ENCODE measurements at places on chromosomes 16 and 17.
A peak's percentile ranks its signal among the peaks of the same experiment; 100 is the strongest.

- DNase-seq, result no peak
Measured at GRCh38 chr17:43044024-43044423, 19.0 kb downstream of the RND2 start.

- no peak for DNase-seq
Measured at GRCh38 chr16:67283826-67284555, 4.7 kb downstream of the PLEKHG4 start.

DNA sequence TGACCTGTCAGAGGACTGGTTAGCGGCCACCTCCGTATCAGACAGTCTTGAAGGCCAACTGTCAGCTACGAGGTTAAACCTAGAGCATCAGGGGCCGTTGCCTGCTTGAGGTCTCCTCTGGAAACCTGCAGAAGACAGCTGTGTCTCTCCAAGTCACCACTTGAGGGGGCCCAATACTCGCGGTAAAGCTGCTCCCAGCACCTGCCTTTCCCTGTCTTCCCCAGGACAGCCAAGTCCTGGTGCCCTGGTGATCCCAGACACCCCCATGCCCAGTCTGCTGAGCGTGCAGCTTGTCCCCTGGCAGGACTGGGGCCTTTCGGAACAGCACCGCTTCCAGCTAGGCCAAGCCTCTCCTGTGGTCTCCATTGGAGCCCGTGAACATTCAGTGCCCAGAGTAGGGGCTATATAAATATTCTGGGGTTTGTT is 80.1 kb downstream of the DNAH17 start:
- peak; percentile 76 for DNase-seq

DNA sequence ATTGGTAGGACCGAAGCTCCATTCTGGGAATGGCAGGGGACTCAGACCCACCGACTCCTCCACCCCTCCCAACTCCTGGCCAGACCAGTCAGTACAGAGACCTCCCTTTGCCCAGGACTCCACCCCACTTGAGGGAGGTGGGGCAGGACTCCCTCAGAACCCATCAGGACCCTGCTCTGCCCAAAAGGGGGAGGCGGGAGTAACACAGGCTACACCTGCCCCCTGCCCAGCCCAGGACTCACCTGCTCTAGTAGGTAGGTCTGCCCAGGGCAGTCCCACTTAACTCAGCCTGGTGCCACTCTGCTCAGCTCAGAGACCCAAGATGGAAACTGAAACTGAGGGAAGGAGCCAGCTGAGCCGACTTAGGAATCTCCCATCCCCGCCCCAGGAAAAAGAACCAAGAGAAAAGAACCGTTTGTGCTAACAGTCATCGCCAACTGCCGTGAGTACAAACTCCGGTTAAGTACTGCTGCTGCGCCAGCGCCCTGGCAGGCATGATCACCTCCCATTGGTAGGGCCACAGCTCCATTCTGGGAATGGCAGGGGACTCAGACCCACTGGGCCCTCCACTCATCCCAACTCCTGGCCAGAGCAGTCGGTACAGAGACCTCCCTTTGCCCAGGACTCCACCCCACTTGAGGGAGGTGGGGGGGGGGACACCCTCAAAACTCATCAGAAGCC is 503 bp downstream of the DHX58 start:
- DNase-seq, result peak; percentile 17

GRCh38 chr17:81471818-81472456 is 40.7 kb downstream of the ACTG1 start:
- DNase-seq, result no peak

- no peak for DNase-seq
Measured at GRCh38 chr17:31595666-31596381, 204.3 kb downstream of the RAB11FIP4 start.

- DNase-seq, result no peak
Measured at GRCh38 chr17:14748036-14748710, 447.3 kb downstream of the HS3ST3B1 start.

- DNase-seq, result peak; percentile 73
Measured at GRCh38 chr17:46192439-46193150, 634 bp downstream of the KANSL1 start.

DNA sequence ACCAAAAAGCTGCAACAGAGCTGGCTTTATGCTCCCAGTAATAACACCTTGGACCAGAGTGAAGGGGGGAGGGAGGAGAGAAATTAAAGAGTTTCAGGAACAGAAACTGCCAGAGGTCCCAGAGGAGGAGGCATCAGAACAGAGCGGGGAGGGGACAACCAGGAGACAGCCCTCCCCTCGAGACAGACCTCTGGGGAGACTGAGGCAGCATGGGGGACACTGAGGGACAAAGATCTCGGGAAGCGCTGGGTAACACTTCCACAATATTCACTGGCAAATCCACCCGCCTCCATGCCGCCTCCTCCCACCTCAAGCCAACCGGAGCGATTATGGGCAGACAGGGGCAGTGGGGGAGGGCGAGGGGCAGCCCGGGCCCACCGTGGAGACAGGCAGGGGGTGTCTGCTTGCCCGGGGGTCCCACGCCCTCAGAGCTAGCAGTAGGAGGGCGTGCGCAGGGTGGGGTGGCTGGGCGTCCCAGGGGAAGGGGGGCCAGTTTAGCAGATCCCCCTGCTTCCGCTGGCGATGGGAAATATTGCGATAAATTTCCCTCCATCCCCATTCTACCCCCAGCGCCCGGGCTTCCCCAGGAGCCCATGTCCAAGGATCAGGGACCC is 1.2 kb downstream of the PCGF2 start:
- DNase-seq, result no peak

DNA sequence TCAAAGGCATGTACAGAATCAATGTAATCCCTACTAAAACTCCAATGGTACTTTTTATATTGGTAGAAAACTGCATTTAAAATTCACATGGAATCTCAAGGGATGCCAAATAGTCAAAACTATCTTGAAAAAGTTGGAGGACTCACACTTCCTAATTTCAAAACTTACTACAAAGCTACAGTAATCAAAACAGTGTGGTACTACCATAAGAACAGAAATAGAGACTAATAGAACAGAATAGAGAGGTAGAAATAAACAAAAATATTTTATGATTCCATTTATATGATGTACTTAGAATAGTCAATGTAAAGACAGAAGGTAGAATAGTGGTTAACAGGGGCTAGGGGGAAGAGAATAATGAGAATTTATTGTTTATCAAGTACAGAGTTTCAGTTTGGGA is 8.8 kb downstream of the TRIM37 start:
- DNase-seq, result no peak

DNA sequence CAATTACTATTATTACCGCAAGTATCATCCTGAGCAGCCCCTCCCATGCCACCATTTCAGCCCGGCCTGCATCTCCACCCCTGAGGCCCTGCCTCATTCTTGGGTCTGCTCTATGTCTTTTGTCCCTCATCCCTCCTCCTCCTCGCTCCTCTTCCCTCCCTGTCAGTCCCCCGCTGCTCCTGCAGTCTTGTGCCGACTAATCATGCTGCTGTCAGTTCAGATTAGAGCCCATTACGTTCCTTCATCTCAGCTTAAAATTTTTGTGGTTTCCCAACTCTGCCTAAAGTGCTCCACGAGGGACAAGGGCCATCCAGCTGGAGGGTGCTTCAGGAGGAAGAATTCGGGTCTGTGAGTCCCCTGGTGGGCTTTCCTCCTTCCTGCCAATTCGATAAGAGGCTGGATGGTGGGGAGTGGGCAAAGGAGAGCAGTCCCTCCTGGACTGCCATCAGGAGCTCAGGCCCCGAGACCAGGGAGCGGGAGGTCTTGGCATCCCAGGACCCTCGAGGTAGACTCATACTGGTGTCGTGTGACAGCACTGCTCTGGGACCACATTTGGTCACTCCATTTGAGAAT is 32.9 kb upstream of the GOSR2 start:
- no peak for DNase-seq

GRCh38 chr17:48002916-48003416 is 32.1 kb downstream of the CDK5RAP3 start:
- peak; percentile 64 for DNase-seq

DNA sequence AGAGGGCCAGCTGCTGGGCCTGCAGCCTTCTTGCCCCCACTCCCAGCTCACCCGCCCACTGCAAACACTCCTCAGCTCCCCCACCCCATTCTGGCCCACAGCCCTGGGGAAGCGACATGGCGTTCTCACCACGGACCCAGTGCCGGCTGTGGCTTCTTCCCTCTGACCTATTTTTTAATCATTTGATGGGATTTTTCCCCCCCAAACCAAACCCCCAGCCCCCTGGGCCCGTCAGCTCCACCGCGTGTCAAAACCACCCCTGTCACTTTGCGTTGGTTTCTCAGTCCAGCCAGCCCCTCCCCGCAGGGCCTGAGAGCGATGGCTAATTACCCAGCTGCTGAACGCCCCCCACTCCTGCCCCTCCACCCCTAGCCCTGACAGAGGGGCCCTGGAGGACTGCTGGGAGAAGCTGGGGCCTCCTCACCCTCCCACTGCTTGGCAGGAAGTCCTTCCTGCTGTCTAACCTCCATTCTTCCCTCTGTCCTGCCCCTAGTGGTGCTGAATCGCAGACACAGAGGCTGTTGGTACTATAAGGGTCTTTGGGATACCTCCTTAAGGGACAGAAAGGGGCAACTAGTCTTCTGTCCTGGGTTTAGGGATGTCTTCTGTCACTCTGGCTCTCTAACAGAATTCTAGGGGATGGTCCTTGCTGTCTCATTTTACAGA is 7.5 kb upstream of the TBX21 start:
- DNase-seq, result no peak

DNA sequence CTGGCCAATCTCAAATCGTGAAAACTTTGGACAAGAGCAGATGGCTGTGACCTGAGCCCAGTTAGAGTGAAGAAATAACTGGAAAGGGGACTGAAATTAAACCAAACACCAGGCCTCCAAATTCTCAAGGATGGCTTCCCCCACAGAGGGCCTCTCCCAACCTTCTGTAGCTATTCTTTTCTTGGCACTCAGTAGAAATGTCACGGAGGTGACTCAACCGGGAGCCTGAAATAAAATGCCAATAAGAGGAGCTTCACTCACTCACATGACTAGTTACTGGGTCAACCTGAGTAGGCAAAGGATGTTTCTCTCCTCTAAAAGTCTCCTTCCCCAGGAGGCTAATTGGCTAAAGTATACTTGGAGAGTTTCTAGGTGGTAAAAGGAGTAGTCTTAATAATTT is 230.7 kb downstream of the MAF start:
- DNase-seq, result no peak

GRCh38 chr16:23901178-23902033 is 65.6 kb downstream of the PRKCB start:
- DNase-seq, result no peak

DNA sequence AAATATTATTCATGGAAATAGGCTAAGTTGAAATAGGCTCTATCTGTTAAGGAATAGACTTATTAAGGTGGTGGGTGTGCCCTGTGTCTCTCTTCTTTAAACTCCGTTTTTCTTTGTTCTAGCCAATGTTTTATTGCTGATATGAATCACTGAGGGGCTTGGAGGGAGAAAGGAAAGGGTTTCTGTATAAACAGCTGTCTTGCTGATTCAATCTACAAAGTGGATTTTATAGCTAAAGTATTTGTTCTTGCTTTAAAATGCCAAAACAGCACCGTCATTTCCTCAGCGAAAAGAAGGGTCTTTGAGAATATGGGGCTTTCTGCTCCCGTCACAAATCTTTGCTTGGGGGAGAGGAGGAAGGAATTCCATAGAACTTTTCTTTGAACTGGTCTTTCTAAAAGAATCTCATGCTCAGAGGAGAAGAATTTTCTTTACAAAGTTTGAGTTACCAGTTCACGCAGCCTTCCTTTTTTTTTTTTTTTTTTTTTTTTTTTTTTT is 39.3 kb downstream of the MSI2 start:
- no peak for DNase-seq

GRCh38 chr16:64004116-64004515 is 1117.7 kb downstream of the CDH11 start:
- DNase-seq, result no peak

- no peak for DNase-seq
Measured at GRCh38 chr17:3795390-3796102, 5.4 kb downstream of the ITGAE start.

DNA sequence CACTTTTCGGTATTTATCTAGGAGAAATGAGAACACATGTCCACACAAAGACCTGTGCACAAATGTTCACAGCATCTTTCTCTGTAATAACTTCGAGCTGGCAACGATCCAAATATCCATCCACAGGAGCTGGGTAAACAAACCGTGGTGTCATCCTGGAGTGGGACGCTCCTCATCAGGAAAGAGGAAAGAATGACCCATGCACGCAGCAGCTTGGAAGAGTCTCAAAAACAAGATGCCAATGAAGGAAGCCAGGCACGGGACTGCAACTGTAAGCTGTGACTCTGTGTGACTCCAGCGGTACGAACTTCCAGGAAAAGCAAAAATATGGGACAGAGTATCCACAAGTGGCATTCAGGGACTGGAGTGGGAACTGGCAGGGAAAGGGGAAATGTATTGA is 36.7 kb upstream of the CIBAR2 start:
- no peak for DNase-seq

DNA sequence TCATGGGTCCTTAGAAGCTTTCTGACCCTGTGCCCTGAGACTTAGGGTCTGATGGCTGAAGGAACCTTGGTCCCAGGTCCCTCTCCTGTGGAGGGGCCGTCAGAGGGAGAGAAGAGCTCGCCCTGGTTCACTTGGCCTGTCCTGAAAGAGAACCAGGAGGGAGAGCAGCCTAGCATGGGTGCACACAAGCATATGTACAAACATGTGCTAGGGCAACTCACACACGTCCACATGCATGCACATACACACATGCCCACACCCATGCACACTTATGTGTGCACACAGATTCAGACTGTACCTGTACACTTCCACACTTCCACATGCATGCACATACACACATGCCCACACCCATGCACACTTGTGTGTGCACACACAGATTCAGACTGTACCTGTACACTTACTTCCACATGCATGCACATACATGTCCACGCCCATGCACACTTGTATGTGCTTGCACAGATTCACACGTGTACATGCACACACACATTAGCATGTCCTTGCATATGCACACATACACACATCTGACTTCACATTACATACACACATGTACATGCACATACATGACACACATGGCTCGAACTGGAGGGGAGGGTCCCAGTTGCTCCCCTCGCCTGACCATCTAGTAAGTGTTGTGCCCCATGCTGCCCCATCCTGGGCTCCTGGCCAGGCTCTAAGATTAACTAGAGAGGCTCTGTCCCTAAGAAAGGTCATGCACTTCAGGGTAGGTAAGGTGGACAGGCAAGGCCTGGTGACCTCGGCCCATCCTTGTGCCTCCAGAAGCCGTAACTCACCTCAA is 122.0 kb downstream of the METRNL start:
- no peak for DNase-seq

DNA sequence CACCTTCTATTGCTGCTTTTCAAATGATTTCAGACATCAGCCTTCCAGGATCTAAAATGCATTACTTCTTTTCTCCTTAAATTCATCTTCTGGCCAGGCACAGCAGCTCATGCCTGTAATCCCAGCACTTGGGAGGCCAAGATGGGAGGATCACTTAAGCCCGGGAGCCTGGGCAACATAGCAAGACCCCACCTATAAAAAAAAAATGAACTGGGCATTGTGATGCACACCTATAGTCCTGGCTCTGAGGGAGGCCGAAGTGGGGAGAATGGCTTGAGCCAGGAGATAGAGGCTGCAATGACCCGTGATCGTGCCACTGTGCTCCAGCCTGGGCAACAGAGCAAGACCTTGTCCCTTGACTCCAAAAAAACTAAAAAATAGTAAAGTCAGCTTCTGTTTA is 208.5 kb downstream of the SPECC1 start:
- DNase-seq, result no peak
